ENCODE measurements at places on chromosomes 5 and 9.

- DNase-seq = no peak
Observed at GRCh38 chr9:32294106-32294505, 90.3 kb upstream of the ACO1 start.

DNA sequence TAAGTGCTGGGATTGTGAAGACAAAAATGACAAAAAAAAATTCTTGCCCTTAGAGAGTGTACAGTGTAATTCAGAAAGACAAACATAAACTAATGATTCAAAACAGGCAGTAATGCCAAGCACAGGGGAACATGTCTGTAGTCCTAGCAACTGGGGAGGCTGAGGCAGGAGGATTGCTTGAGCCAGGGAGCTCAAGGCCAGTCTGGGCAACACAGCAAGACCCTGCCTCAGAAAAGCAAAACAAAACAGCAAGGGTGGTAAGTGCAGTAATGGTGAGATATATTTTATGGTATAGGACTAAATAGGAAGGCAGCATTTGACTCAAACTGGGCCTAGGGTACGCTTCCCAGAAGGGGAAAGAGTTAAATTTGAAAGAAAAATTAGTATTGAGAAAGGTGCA is 18.9 kb downstream of the FREM1 start:
- DNase-seq = no peak

- DNase-seq = no peak
Observed at GRCh38 chr5:133250527-133250926, 198.7 kb downstream of the HSPA4 start.

DNA sequence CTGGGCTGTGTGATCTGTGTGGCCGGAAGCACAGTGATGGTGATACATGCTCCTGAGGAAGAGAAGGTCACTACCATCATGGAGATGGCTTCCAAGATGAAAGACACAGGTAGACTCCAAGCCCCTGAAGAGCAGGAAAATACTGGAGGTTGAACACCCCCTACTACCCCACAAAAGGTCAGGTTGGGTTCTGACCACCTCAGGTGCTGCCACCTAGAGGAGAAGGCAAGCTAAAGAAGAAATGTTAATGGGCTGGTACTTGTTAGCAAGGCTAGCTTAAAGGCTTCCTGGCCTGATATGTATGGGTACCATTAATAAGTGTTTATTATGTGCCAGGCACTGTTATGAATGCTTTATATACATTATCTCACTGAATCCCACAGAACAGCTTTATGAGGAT is 11.7 kb downstream of the NIPAL4 start:
- no peak for DNase-seq

GRCh38 chr5:80187421-80188090 is 68.3 kb downstream of the SERINC5 start:
- DNase-seq = no peak
